ENCODE measurements at places on chromosomes 3 and 15.

DNA sequence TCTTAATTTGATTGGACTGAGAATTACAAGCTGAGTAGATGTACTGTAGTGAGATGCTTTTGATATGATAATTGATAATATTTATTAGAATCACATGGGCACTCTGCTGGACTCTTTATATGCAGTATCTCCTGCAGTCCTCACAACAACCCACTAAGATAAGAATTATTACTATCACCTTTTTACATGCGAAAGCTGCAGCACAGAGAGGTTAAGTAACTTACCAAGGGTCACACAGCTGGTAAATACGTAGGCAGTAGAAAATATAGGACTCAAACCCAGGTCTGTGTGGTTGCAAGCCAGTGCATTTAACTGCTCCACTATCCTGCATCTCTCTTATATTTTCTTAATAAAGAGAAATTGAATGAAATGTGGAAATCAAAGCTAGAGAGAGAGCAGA, 392.8 kb upstream of the RORA start:
- DNase-seq, result no peak

- no peak for DNase-seq
These were observed 33.7 kb downstream of the BNC1 start for GRCh38 chr15:83250781-83251180.

GRCh38 chr3:67000009-67000408, 1.9 kb downstream of the KBTBD8 start:
- no peak for DNase-seq

DNA sequence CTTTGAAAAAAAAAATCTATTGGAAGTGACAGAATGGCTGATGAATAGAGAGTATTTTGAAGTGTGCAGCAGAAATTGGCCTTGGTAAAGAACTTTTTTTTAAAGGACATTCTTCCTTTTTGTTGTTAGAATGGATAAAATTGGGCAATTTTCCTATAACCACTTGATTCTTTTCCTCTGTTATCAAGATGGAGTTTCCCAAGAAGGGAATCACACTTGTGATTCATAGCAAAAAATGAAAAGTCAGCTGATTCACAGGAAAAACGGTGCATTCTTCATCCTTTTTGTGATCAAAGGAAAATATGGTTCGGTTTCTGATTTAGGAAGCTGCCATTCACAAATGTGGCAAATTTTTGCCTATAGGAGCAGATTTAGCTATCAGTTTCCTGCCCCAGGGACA, 486.8 kb downstream of the GBE1 start:
- DNase-seq, result no peak

- no peak for DNase-seq
These were observed 11.0 kb downstream of the TSPAN3 start for GRCh38 chr15:77059786-77060361.

DNA sequence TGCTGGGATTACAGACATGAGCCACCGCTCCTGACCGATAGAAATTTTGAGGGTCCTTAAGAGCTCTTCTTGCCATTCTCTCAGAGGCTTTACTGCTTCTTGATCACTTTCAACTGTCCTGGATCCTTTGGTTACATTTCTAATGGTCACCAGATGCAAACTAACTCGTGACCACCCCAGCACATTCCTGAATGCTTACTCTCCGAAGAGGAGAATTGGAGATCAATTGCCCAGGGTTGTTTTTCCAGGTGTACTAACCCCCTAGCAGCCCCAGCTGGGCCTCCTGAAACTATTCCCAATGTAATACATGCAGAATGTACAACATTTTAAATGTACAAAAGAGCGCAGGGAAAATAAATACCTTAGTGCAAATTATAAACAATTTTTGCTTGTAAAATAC, 65.1 kb upstream of the TBL1XR1 start:
- DNase-seq, result no peak

GRCh38 chr3:132788301-132788671, 66.1 kb upstream of the NPHP3 start:
- DNase-seq, result no peak

DNA sequence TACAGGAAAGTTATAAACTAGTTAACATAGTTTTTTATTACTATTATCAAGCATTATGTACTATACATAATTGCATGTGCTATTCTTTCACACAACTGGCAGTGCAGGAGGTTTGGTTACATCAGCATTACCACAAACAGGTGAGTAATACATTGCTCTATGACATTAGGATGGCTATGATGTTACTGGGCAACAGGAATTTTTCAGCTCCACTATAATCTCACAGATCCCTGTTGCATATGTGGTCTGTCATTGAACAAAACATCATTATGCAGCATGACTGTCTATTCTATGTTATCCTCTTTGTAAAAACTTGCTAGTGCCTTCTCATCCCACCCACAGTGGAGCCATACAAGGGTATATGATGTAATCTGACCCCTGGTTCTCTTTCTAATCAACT, 36.5 kb upstream of the PDZRN3 start:
- DNase-seq, result no peak

DNA sequence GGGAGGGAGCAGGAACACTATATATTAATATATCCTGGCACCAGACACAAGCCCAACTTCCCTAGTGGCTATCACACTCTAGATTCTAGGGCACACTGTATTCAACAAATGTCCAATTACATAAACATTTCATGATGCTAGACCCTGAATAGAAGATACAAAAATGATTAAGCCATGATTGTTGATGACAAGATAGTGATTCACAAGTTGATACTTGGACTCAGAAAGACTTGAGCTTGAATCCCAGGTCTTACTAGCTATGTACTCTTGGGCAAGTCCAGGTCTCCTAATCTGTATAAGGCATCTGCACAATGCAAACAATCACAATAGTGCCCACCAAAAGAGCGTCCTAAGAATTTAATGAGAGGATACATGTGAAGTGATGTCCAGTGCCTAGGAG, 10.0 kb upstream of the SNTN start:
- no peak for DNase-seq

DNA sequence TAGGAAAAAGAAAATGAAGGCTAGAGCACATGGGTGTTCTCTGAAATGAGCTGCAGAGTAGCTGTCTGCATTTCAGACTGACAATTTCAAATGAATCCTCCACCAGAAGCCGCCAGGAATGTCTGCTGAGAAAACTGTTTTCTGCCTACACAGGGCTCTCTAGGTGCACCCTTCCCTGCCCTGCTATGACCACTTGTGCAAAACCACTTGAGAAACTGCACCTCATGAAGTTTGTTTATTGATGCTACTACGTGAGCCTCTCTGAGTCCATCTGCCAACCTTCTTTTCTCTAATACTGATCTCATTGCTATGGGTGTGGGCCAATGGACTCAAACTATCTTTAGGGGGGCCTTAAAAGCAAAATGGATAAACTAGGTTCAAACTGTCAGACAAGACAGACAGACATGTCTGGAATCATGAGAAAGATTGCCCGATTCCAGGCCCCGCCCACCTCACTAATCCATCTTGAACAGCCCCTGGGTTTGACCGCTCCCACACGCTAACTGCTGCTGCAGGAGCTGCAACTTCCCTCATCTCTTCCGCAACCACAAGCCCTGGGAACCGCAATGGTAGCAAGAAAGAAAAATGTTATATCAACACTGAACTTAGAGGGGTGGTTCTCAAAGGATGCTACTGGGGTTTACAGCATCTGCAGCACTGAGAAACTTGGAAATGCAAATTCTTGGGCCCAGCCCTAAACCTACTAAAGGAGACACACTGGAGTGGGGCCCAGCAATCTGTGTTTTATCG, 9.0 kb upstream of the CD47 start:
- DNase-seq, result peak; percentile 15

- DNase-seq, result no peak
These were observed 32.4 kb upstream of the ALDH1L1 start for GRCh38 chr3:126212620-126213378.

- DNase-seq, result no peak
These were observed 55.0 kb downstream of the LSAMP start for GRCh38 chr3:116390318-116390717.

- no peak for DNase-seq
These were observed 951.6 kb downstream of the TUSC7 start for GRCh38 chr3:117660941-117661817.

- no peak for DNase-seq
These were observed 33.1 kb upstream of the POLG start for GRCh38 chr15:89367485-89368451.

GRCh38 chr3:135366816-135367215, 571.8 kb downstream of the EPHB1 start:
- no peak for DNase-seq

DNA sequence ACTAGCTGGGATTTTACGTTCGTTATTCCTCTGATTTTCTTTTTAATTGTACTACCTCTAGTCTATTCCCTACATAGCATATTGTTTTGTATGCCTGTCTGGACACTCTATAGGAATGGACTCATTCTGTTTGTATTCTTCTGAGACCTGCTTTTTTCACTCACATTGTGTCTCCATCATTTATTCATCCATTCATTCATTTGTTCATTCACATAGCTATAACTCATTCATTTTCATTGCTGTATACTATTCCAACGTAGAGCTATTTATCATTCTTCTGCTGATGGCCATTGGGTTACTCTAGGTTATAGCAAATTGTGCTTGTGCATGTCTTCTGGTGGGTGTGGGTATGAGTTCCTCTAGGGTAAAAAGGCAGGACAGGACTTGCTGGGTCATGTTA, 74.0 kb upstream of the SLC6A6 start:
- DNase-seq, result no peak

DNA sequence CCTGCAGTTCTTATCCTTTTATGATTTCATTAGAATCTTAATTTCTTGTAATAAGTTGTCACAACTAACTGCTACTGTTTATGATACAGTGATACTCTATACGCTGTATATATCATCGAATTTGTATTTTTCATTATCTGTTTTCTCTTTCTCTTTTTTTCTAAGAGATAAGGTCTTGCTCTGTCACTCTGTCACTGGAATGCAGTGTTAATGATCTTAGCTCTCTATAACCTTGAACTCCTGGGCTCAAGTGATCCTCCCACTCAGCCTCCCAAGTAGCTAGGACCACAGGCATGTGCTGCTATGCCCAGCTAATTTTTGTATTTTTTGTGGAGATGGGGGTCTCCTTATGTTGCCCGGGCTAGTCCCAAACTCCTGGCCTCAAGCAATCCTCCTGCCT, 14.8 kb downstream of the APH1B start:
- DNase-seq, result no peak

- DNase-seq, result no peak
These were observed 53.8 kb downstream of the WDR76 start for GRCh38 chr15:43880406-43881194.

DNA sequence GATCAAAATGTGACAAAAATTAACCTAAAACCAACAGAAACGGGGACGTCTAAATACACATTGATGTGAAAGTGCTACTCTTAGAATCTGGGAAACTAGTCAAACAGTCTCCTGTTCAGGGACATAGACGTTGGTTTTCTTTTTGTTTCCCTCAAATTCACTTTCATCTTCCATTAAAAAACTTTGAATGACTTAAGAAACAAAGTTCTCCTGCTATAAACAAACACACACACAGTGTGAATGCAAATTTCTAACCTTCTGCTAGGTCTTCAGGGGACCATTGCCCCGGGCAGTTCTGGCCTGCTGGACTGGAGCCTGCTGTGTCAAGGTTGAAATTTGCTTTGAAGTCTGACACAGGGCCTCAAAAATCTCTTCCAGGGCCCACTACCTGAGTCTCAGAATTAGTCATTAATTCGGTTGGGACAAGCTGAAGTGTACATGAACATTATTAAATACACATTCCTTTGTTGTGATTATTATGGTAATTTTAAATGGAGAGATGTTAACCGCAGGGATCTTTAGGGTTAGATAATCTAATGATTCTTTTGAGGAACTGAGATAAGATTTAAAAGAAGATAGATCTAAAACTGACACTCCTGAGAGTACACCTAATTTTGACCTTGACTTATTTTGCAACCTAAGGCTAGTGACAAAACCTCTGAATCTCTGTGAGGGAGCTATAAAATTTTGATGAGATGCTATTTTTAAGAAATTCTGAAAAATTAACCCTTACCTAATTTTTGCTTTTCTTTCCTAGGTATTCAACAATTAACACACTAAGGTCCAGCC, 1260.4 kb downstream of the ROBO1 start:
- DNase-seq, result no peak

DNA sequence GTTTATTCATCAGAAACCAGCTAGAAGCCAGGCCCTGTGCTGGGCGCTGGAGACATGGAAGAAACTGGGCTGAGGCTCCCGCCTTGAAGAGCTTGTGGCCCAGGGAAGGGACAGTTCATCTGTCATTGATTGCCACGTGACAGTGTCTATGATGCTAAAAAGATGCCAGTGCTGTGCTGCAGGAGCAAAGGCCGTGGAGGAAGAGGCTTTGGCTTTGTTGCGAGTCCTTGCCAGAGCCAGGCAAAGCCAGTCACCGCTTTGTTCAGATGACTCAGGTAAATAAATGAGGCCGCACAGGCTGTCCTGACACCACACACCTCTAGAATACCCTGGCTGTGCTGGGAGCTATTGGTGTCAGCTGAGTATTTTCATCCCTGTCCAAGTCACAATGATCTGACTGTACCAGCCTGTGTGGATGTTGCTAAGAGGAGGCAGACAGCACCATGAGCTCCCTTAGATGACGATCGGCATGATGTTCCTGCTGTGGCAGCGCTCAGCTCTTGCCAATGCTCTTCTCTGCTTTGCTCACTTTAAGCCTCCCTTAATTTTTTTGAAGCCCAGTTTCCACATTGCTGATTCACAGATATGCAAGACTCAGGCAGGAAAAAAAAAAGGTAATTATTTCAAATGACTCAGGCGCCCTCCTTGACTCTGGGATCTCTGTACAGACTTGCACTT, 77.5 kb downstream of the CCNL1 start:
- DNase-seq, result no peak

DNA sequence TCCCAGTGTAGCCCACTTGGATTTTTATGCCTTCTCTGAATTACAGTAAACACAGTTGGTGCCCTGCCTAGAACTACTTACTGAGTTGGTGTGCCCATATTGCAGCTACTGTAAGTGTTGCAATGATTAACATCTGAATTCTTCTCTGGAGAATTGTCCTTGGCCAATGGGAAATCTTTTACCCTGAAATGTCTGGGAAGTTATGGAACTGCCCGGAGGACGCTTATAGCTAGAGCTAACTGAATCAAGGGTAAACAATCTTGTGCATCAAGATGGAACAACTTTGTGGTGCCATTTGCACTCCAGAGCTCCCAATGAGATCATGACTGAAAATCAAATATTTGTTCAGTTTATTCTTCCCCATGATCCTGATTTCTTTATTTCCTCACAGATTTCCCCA, 246.7 kb upstream of the CBLB start:
- DNase-seq, result no peak

DNA sequence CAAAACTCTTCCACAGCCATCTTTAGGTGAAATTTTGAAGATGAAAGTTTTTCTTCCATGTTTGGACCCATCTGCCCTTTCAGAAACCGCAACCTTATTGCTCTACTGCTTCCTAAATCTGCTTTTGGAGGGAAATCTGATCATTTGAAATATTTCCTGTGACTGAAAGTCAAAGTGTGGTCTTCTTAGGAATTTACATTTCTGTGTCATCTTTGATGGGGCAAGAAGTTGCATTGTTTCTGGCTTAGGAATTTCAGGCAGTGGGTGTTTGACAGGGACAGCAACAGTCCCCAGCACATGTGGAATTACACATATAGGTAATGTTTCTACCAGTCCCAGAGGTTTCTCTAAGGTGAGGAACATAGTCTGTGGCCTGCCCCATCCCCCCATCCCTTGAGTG, 5.3 kb upstream of the TYRO3 start:
- no peak for DNase-seq

- no peak for DNase-seq
These were observed 22.1 kb downstream of the CHDH start for GRCh38 chr3:53823956-53824657.

Data from activated gamma-delta T cell treated with Interleukin-2 at 50 U/mL for 16 hours (primary cell).